ENCODE measurements at places on chromosomes 3 and 15.

- DNase-seq: no peak
Measured at GRCh38 chr3:140577911-140578310, 100.0 kb upstream of the TRIM42 start.

DNA sequence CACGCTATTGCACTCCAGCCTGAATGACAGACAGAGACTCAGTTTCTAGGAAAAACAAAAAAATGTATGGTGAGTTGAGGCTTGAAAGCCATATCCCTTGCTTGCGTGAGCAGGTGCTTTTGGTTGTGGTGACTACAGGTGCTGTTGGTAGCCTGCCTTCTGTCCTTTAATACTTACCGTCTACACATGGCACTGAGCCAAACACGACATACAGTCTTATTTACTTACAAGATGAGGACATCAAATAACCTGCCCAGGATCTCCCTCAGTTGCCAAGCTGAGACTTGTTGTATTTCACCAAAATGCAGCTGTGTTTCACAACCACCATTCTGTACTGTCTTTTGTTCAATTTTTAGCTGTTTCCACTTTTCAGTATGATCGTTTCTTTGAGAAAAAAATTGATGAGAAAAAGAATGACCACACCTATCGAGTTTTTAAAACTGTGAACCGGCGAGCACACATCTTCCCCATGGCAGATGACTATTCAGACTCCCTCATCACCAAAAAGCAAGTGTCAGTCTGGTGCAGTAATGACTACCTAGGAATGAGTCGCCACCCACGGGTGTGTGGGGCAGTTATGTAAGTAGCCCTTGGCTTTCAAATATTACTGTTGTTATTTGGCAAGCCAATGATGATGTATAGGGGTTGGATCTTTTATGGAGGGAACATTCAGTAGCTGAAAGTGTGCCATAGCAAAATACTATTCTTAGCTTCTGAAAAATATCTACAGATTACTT, 6.5 kb downstream of the ALAS1 start:
- DNase-seq: no peak

- DNase-seq: no peak
Measured at GRCh38 chr3:180447136-180447535, 154.8 kb upstream of the TTC14 start.

DNA sequence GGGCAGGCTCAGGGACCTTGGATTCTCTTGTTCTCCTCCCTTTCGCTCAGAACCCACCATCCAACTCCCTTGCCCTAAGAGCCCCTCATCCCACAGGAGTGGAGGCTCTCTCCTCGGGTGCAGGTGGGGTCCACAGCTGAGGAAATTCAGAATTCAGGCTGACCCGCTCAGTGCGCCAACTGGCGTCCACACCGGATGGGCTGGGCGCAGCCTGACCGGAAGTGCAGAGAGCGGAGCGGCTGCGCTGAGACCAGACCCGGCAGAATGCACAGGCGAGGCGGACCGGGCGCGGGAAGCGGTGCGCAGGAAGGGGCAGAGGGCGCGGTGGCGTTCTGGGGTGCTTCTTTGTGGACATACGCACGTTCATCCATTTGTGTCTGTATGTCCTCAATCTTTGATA, 210.4 kb upstream of the NDN start:
- no peak for DNase-seq

GRCh38 chr15:52217186-52217585, 26.0 kb upstream of the GNB5 start:
- DNase-seq: no peak

- no peak for DNase-seq
Measured at GRCh38 chr15:37099319-37100108, 835 bp downstream of the MEIS2 start.

DNA sequence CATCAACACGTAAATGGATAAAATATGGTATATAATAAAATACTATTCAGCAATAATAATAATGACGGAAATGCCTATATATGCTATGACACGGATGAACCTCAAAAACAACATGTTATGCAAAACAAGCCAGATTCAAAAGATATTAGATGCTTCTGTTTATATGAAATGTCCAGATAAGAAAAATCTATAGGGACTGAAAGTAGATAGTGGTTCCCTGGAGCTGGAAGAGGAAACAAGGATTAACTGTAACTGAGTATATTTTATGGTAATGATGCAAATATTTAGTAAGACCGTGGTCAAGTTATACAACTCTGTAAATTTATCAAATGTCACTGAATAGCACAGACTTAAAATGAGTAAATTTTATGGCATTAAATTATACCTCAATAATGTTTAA, 25.8 kb upstream of the WDR49 start:
- no peak for DNase-seq

GRCh38 chr3:154981664-154982063, 98.5 kb upstream of the MME start:
- DNase-seq: no peak

DNA sequence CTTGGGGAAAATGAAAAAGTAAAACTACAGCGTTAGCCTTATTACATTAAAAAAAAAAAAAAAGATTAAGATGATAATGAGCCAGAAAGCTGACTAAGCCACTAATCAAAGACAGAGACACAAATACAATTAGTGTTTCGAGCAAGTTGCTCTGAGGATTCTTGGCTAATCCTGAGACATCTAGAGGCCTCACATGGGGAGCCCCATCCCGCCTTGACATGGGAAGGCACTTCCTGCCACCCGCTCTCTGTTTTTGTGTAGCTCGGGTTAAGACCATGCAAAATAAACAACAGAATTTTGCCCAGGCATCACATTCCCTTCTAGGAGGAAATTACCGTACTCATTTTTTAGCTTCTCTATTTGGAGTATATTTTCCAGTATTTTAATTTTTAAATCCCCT, 15.3 kb downstream of the HESX1 start:
- DNase-seq: no peak

DNA sequence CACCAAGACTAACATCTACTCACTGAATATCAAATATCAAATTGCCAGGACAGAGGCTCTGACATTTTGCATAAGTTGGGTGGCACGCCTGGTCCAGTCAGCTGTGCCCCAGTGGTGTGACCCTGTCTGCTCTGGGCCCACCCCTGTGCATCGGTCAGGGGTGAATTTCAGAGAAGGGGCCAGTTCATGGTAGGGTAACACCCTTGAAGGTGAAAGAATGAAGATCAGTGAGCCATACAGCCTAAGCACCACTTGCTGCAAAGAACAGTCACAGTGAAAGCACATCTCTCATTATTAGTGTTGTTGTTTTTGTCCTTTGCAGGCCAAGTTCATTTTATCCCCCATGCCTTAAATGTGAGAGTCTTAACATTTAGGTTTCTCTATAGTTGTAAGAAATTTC, 86.8 kb downstream of the MYRIP start:
- DNase-seq: no peak

- no peak for DNase-seq
Measured at GRCh38 chr15:48466820-48467219, 135.6 kb downstream of the DUT start.

DNA sequence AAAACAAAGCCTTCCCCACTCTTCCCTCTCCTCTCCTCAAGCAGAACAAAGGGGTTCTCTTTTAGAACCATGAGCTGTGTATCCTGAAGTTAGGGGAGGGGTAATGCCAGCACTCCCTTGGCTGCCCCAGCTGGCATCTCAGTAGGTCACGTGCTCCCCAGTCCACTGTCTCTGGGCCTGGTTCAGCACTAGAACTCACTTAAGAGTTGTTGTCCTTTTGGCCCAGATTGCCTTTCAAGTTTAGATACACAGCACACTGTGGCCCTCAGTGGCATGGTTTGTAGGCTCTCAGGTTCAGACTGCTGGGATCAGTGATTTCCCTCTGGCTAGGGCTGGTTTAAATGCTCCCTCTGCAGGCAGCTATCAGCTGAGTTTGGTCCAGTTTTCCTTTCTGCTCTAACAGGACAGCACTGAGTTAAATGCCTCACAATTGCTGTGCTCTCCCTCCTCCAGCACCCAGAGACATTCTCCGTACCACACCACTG, 188.4 kb upstream of the ST8SIA2 start:
- DNase-seq: no peak

GRCh38 chr15:95262866-95263564, 1031.7 kb downstream of the MCTP2 start:
- DNase-seq: no peak

GRCh38 chr15:58284293-58284692, 146.1 kb downstream of the AQP9 start:
- no peak for DNase-seq

GRCh38 chr3:58160399-58160798, 50.4 kb downstream of the DNASE1L3 start:
- no peak for DNase-seq
